G401 (cell line): ENCODE measurements at places on chromosomes 5 and 9.

GRCh38 chr9:79433703-79434102, 138.1 kb upstream of the TLE4 start:
- no peak for DNase-seq

DNA sequence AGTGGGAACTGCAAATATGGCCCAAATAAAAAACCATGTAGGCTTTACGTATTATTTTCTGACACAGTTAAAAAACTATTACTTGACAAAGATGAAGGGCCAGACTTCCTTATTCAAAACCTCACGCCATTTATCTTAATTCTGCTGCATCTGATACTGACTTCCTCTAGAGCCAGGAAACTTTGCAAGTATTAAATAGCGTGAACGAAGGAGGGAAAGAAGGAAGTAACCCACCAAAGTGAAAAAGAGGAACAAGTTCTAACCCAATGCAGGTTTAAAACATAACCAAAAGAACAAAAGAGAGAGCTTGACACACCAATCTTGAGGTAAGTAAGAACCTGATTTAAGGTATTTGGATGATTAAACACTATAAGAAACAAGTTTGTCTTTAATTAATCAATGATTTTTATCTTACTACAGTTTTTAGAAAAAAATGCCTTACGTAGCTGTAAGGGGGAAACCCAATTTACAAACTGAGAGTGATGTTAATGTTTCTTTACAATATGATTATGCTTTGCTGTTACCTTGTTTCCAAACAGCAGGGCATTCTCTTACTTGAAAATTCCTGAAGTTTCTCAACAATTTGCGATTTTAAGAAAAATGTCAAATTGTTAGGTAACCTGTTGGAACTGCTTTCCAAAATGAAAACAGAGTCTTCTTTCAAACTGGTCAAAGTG, at the start of gene GAPT:
GAPT (plus strand) TSS at position 220 of the 677 bp plus-strand sequence. CDS start 3,102 bp downstream, outside the sequence.
- DNase-seq, result no peak

- DNase-seq, result no peak
These were observed 95.8 kb downstream of the LMNB1 start for GRCh38 chr5:126872561-126873354.

- DNase-seq, result no peak
These were observed 684.1 kb downstream of the SEMA5A start for GRCh38 chr5:8861764-8862163.

DNA sequence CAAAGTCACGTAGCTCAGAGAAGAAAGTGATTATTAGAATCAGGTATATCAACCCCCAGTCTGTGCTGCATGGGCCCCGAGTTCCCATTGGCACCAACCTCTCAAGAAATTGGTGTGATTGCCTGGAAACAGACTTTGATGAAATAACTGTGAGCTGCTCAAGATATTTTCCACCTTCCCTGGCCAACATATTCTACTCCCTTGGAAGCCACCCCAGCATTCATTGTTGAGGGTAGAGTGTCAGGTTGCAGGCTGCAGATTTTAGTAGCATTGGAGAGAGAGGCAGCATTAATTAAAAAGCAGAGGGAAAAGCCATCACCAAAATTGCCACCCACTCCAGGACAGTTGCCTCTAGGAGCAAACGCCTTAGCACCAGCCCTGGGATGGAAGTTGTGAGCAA, 154.2 kb upstream of the TNPO1 start:
- DNase-seq, result no peak

- DNase-seq, result no peak
These were observed 31.4 kb downstream of the AHRR start for GRCh38 chr5:352639-353611.

DNA sequence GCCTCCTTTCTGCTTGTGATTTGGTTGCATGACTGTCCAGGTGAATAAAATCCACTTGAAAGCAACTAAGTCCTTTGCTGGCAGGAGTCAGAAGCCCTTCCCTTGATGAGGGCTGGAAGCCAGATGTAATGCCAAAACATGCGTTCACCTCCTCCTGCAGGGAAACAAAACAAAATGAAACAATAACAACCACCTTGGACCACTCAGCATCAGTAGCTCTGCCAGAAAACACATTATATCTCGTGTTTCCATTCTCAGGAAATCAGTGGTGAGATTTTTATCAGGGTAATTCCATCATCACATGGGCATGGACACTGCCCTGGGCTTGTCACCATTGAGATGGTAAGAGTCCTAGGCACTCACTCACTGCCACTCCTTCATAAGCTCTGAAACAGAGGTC, 350.3 kb upstream of the ACTBL2 start:
- no peak for DNase-seq

DNA sequence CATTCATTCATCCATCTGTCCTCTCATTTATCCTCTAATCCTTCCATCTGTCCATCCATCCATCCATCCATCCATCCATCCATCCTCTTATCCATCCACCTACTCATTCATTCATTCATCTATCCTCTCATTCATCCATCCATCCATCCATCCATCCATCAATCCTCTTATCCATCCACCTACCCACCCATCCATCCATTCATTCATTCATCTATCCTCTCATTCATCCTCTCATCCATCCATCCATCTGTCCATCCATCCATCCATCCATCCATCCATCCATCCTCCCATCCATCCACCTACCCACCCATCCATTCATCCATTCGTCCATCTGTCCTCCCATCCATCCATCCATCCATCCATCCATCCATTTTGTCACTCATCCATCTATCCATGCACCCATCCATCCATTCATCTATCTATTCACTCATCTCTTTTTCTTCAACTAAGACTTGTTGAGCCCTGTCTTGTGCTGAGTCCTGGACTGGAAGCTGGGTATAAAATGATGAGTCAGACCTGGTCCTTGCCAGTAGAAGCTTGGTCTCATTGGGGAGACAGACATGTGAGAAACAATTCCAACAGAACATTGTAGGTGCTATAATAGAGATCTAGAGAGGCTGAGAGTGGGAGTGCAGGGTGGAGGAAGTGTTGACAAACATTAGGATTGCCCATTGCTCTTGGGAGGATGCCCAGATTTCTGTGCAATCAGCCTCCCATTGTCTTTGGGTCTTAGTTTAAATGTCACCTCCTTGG, 55.0 kb upstream of the IER5L start:
- no peak for DNase-seq

DNA sequence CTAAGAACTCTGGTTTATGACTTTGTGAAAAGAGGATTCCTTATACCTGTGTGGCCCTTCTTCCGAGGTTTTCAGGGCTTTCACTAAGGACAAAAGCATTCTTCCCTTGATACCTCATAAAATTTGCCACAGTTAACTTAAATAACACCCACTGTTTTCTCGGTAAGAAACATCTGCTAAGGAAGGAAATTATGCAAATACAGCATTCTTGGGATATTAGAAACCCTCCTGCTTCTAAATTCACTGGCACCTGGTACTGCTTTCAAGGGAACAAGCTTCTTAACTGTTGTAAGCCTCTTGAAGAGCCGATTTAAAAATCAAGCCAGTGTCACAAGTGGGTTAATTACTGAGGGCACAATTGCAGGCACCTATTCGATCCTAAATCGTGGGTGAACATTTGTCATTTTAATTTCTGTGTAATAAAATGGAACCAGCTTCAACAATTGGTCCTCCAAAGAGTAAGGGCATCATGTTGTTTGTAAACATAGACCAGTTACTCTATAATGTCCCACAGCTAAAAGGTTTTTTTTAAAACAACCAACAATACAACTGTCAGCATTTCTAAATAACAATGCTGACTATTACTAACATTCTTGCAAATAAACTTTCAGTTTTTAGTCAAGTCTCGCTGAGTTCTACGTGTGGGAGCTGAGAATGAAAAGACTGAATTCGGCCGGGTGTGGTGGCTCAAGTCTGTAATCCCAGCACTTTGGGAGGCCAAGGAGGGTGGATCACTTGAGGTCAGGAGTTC, 26.6 kb downstream of the AK3 start:
- no peak for DNase-seq

DNA sequence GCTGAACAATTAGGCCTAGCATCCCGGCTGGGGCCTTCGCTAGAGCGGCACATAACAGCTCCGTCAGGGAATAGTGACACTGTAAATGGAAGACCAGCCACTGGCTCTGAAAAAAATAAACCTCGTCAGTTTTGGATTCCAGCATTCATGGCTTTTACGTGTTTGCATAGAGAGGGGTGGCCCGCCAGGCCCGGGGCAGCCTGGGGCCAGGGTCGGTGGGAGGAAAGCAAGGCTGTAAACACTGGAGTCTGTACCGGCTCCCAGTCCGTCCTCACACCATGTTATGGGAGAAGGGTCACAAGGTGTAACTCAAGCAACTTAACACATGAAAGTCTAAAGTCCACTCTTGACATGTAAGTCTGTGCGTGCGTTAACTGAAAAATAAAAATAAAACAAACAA, 11.2 kb downstream of the CCNI2 start:
- no peak for DNase-seq

DNA sequence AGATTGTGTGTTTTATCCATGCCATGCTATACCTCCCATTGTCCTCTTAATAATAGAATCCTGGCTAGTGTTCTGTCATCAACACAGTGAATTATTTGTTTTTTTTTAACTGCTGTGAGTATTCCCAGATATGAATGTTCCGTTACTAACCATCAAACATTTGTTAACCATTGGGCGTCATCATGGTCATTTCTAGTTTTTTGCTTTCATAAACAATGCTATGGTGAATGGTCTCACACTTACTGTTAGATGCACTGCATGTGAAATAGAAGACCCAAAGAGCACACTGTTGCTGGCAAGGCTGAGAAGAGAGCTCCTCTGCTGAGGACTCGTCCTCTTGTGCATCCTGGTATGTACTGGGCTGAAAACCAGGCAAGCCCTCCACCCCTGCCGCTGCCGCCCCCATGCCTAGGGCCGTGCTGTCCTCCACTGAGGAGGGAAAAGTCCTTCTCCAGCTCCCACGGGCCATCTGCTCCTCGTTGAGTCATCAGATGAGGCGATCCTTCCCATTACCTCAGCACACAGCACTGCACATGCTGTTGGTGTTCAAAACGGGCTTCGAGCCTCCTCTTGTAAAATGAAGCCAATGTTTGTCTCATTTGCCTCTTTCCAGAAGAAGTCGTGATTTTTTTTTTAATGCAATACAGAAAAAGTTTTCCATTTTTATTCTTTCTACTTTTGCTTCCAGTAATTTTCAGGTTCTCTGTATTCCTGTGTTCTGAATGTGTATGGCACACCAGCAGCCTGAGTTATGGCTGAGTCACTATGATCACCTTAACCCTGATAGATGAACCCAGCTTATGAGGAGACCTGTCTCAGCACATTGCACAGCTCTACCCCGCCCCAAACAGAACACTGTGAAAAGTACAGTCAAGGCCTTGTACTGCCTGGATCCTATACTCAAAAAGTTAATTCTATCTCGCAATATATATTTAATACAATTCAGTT, 219.0 kb downstream of the AOPEP start:
- peak; percentile 77 for DNase-seq

- DNase-seq, result no peak
These were observed 550.3 kb upstream of the DMAC1 start for GRCh38 chr9:8349901-8350300.

GRCh38 chr9:96006961-96007360, 131.5 kb downstream of the ERCC6L2 start:
- no peak for DNase-seq

DNA sequence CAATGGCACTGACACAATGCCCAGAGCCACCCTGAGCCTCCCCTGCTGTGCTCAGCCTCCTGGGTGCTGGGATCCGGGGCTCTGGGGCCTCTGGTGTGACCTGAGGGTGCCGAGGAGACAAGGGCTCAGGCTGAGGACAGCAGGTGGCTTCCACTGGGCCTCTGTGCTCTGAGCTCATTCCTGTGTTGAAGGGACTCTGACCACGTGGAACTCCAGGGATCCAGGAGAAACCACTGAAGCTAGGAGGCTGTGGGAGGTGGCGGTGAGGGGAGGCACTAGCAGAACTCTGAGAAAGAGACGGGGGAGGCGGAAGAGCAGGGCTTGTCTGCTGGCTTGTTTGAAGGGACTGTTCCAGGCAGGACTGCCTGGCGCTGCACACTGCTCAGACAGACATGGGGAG, 318.7 kb upstream of the IRX1 start:
- DNase-seq, result no peak

DNA sequence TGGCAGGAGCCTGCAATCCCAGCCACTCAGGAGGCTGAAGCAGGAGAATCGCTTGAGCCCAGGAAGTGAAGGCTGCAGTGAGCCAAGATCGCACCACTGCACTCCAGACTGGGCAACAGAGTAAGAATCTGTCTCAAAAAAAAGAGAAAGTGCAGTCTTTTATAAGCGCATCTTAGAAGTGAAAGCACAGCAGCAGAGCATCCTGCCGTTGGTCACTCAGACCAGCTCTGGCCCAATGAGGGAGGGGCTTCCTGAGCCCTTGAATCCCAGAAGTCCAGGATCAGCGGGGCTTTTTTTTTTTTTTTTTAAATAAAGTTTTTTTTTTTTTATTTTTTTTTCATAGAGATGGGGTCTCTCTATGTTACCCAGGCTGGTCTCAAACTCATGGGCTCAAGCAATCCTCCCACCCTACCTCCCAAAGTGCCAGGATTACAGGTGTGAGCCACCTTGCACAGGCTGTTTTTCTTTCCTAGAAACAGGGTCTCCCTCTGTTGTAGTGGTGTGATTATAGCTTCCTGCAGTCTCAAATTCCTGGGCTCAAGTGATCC, 42.3 kb downstream of the NAIF1 start:
- DNase-seq, result no peak

DNA sequence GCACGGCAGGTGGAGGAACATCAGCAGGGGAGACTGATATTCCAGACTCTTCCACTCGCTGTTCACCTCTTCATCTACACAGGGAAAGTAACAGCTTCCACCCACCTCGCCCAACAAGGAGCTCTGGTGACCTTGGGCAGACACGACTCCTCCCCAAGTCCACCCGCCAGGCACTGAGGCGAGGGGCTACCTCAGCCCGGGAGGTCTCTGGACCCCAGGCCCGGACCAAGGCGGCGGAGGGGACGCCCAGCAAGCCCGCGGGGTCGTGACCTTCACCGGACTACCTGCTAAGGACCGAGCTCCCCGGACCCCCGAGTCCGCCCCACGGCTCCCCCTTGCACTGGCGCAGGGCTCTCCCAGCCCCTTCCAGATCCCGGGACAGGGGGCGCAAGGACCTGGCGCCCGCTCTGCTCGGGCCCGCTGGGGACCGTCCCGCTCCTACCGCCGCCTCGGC, 70.2 kb upstream of the LPCAT1 start:
- peak; percentile 45 for DNase-seq

- DNase-seq, result no peak
These were observed 180.5 kb downstream of the CNTLN start for GRCh38 chr9:17315341-17315740.

GRCh38 chr5:3394891-3395599, 200.6 kb upstream of the IRX1 start:
- DNase-seq, result peak; percentile 1
